Activated T-cell treated with anti-CD3 and anti-CD28 coated beads for 24 hours (primary cell): ENCODE measurements at places on chromosomes 2 and 18.

DNA sequence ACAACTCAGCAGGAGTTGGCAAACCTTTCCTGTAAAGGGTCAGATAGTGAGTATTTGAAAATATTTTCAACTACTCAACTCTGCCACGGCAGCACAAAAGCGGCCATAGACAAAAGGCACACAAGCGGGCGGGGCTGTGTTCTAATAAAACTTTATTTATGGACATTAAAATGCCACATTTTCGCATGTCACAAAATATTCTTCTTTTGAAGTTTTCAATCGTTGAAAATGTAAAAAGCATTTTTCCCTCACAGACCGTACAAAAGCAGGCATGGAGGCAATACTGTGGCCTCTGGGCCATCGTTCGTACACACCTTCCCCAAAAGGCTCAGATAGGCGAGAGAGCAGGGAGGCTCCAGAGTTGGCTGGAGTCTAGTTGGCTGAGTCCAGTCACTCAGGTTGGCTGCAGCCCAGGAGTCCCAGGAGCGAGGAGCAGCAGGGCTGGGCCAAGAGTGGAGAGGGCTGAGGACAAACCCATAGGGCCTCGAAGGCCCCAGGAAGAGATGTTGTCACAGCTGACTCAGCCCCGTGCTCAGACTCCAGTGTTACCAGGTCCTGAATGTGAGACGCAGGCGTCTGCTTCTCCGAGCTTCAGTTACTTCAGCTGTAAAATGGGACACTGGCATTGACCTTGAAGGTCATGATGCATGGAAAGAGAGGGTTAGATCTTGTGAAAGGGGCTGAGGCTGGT lies 42.5 kb downstream of the SDC1 start:
- DNase-seq: no peak

DNA sequence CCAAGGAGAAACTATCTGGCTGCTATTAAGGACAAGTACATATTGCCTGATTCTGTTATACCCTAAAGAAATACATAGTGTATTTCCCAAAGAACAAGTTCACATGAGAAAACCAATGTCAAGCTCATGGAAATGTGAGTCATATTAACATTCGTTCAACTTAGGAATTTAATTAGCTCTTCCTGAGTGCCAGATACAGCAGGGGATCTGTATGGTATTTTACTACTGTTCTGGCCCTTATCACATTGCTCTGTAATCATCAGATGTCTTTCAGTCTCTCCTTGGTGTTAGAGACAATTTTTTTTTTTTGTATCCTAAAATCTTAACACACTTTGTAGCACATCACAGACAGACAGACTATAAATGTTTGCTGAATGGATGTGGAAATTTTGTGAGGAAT lies 395.0 kb upstream of the CRIM1 start:
- DNase-seq: no peak

GRCh38 chr18:76522122-76522503 lies 27.1 kb upstream of the ZNF516 start:
- no peak for DNase-seq

DNA sequence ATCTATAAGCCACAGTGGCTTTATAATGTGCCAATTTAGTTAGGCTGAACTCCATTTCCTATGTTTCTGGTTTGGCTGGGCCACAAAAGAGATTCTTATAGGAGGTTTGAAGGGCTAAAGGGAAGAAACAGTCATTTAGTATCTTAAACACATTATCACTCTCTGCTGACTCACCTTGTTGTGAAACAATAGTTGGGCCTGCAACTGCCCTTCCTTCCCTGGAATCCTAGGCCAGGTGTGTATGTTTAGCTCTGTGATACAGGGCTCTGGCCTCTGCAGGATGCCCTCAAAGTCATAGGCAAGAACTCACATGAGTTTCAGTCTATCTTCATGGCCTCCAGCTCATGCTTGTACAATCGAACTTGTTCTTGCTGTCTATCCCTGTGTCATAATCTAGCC lies 400.0 kb upstream of the CELF4 start:
- DNase-seq: no peak

DNA sequence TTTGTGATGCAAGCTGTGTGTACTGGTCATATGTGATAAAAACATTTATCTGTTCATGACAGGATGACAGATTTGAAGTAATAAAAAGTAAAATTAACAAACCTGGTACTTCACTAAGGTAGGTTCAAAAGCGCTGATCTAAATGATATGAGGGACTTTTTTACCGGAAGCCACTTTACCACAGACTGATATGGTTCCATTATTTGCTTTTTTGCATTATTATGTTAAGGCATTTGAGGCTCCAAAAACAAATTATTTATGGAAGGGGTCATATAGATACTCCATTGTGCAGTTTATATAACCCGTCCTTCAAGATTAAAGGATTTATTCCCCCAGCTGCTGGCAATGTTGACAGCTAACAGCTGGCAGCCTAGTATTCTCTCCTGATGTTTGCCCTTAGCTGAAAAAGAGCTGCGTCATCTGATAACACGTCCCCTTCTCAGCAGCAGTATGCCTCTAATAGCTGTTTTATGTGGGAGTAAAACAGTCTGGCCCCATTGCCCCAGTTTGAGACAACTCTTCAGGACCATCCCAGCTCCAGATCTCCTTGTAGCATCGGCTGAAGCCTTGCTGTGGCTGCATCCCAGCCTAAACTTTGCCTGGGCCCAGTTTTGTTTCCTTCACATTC lies 84.8 kb upstream of the XIRP2 start:
- DNase-seq: no peak

GRCh38 chr2:154692927-154693326 lies 5.6 kb upstream of the KCNJ3 start:
- no peak for DNase-seq
